ENCODE measurements at places on chromosomes 16 and 17.
A peak's percentile ranks its signal among the peaks of the same experiment; 100 is the strongest.

- no peak for DNase-seq
These were observed 26.8 kb upstream of the LHX1 start for GRCh38 chr17:36910513-36910912.

GRCh38 chr17:10226930-10227695, 28.7 kb upstream of the GAS7 start:
- DNase-seq, result peak; percentile 0

GRCh38 chr16:16001596-16002255, 52.3 kb downstream of the ABCC1 start:
- no peak for DNase-seq

DNA sequence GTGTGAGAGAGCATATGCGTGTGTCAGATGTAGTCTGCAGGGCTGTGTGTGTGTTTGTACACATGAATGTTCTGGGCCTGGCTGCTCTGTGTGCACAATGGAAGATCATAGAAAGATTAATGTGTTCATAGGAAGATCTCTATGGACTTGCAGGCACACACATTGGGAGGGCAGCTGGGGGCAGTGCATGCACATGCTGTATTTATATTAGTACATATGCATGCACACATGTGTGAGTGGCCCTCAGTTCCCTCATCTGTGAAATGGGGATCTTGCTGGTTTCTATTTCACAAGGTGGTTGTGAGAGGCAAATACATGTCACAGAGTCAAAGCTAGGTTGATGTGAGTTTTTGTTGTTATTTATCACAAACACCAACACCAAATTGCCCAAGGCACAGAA, 2.1 kb downstream of the CA7 start:
- no peak for DNase-seq

DNA sequence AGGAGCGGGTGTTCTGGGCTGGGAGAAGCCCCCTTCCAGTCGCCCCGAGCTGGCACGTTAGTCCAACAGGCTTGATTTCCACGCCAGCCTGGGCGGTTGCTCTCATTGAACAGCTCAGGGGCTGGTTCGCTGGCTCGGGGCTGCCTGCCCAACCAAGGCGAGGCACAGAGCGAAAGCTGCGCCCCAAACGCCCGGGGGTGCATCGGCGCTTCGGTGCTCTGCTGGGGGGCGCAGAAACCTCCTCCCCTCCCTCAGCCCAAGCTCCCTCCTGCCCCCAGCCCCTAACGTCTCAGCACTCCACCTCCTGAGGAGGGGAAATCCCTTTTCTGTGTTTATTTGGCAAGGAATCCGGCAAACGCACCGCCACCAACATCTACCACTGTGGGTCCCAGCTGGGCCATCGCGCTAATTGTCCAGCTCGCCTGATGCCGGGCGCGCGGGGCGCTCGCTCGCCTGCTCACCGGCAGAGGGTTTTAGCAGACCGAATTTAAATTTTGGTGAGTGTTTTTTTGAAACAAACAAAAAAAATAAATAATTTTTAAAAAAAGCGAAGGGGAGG, 29.5 kb upstream of the RBFOX1 start:
- no peak for DNase-seq

- DNase-seq, result no peak
These were observed 161.7 kb downstream of the IRF8 start for GRCh38 chr16:86060381-86061317.

GRCh38 chr17:73969956-73970355, 233.5 kb upstream of the RPL38 start:
- no peak for DNase-seq

DNA sequence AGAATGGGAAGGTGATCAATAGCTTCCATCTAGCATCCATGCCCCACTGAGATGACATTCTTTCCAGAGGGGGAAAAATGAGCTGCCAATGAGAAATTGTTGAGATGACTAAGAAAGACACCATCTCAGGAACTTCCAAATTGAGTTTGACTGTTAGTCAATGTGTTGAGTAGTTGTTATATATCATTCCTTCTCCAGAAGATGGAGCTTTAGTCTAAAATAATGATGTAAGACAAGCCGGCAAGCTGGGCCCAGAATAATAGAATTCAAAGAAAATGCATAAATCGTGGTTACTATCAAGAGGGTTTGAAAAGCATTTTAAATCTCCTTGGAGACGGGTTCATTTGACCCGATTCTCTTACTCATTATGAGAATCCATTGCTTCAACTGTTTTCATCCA, 71.0 kb upstream of the ATF7IP2 start:
- DNase-seq, result no peak

DNA sequence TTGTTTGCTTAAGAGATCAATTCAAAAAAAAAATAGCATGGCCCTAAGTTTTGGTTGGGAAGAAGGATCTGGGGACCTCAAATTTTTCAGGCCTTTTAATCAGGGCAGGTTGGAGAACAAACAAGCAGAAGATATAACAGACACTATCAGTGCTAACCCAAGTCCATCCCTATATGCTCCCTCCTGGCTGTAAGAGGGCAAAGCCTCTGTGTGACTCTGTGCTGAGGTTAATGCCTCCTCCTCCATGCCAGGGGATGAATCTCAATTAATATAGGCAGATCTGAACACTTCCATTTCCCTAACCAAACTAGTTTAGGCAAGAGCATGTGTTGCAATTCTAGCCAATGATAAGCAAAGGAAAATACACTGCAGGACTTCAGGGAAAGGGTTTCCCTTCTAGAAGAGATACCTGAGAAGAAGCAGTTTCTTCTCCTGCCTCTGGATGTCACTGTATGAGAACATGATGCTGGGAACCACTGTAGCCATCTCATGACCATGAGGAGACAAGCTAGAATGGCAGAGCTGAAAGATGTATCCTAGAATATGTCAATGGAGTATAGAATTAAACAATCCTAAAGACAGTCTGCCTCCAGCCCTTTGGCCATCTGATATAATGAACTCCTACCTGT, 76.0 kb downstream of the CHD9NB start:
- no peak for DNase-seq

GRCh38 chr17:81180836-81181810, 15.1 kb upstream of the AATK start:
- DNase-seq, result no peak

Measured in stimulated activated CD4-positive, alpha-beta T cell treated with anti-CD3 and anti-CD28 coated beads, TNF-alpha, amount 100 ng/mL, for 1 hour (primary cell).